ENCODE measurements at places on chromosomes 6 and 20. TPM values are rescaled to one million over a fixed set of nuclear protein-coding genes. Genes with fewer than 3 reads are reported as not detected.

The RIPPLY2 gene
- not detected for total RNA-seq

The TCP11 gene
- not detected for total RNA-seq

The VWA7 gene
- total RNA-seq, result 0.25 TPM

The EYS gene
- total RNA-seq, result 0.27 TPM

The EDEM2 gene
- total RNA-seq, result 37.5 TPM

The APCDD1L gene
- 0.88 TPM for total RNA-seq

The HTR1B gene
- total RNA-seq, result 57.5 TPM

The SLC22A16 gene
- not detected for total RNA-seq

The NRSN1 gene
- not detected for total RNA-seq

The GGTLC1 gene
- not detected for total RNA-seq

The LAMA2 gene
- total RNA-seq, result 0.99 TPM

The LTB gene
- 1.2 TPM for total RNA-seq

The SPINT3 gene
- total RNA-seq, result not detected

The LY6G5C gene
- 5.2 TPM for total RNA-seq

- DNase-seq, result no peak
- no peak overlapping the region for H3K27ac ChIP-seq
- no peak overlapping the region for H3K4me3 ChIP-seq
- no peaks in the 10 kb centered on the region for H3K4me1 ChIP-seq
- no peaks in the 10 kb centered on the region for H3K36me3 ChIP-seq
Observed at GRCh38 chr20:40966516-40967185, 62.0 kb upstream of the TOP1 start.

DNA sequence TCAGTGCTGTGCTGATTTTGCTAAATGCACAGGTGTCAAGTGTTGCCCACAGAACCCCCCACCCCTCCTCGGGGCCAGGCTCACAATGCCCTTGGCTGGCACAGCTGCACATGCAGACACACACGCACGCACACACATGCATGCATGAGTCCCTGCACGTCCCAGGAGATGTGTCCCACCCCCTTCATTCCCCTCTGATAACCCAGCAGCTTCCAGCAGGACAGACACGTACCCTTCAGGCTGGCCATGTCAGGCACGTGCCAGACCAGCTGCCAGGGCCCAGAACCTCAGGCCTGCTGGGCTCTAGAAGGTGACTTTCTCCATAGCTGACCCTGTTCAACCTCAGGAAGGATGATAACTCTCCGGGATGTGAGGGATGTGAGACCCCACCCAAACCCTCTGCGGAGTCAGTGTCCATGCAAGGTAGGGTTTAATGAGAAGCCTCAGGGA lies 44.4 kb downstream of the MRPL14 start:
- no peak for DNase-seq
- no peaks in the 10 kb centered on the region for H3K36me3 ChIP-seq
- no peaks in the 10 kb centered on the region for H3K4me1 ChIP-seq
- H3K27me3 ChIP-seq, result no peaks in the 10 kb centered on the region
- H3K27ac ChIP-seq, result no peak overlapping the region

DNA sequence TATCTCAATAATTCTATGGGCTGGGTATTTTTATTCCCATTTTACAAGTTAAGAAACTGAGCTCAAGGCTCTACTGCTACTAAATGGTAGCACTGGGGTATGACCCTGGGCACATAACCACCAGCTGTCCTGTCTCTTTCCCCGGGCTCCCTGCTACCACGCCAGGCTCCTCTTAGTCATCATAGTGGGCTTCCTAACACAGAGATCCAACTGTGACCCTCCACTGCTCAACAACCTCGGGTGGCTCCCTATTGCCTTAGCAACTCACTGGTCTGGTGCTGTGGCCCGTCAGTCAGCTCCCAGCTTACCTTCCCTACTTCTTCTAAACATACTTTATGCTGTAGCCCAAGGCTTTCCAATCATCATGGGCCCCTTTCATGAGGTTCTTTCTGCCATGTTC lies 4.5 kb downstream of the KIAA1755 start:
- H3K27ac ChIP-seq, result no peak overlapping the region
- H3K36me3 ChIP-seq, result no peaks in the 10 kb centered on the region
- H3K4me1 ChIP-seq, result no peaks in the 10 kb centered on the region
- DNase-seq, result no peak

DNA sequence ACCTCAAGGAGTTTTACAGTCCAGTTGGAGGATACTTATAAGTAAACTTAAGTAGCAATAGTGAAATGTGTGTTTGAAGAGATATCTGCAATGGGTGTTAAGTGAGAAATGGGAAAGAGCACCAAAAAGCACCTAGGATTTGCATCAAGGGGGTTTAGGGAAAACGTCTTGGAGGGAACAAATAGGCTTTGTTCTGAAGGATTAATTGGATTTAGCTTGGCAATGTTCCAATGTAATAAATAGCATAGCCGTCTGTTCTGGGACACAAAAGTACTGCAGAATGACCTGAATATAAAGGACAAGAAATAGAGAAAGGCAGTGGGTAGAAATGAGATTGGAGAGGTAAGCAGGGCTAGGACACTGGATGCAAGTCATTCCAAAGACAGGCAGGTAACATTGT lies 2.8 kb upstream of the MYO6 start:
- no peaks in the 10 kb centered on the region for H3K36me3 ChIP-seq
- no peak overlapping the region for H3K27ac ChIP-seq
- H3K4me1 ChIP-seq, result peaks cover 18% of the 10 kb centered on the region
- H3K4me3 ChIP-seq, result no peak overlapping the region
- no peaks in the 10 kb centered on the region for H3K27me3 ChIP-seq

GRCh38 chr20:59994697-59995122 lies 36.5 kb downstream of the CDH26 start:
- H3K4me1 ChIP-seq, result no peaks in the 10 kb centered on the region
- no peak overlapping the region for H3K4me3 ChIP-seq
- H3K27ac ChIP-seq, result no peak overlapping the region
- H3K36me3 ChIP-seq, result no peaks in the 10 kb centered on the region
- H3K27me3 ChIP-seq, result no peaks in the 10 kb centered on the region

DNA sequence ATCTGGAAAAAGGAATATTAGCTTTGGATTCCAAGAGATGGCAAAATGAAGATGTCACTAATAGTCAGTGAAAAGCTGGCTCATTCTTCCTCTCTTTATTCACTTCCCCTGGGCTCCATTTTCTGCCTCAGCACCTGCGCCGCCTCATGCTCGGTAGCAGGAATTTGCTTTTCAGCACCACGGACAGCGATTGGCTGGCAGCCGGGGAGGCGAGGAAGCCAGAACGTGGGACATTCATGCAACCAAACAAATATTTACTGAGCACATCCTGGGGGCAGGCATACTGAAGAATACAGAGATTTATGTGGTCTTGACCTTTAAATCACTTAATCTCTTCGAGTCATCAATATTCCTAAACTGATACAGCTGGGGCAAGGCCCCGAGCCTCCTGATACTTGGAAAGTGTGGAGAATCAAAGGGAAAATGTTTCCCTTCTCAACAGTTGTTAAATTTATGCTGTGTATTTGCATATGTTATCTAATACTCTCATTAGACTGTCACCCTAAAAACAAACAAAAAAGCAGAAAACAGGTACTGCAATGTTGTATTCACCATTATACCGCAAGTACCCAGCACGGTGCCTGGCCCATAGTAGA lies 12.1 kb upstream of the PDYN start:
- H3K4me1 ChIP-seq, result no peaks in the 10 kb centered on the region
- no peak overlapping the region for H3K4me3 ChIP-seq
- no peak overlapping the region for H3K27ac ChIP-seq
- DNase-seq, result peak; percentile 46
- peaks cover 4% of the 10 kb centered on the region for H3K27me3 ChIP-seq

DNA sequence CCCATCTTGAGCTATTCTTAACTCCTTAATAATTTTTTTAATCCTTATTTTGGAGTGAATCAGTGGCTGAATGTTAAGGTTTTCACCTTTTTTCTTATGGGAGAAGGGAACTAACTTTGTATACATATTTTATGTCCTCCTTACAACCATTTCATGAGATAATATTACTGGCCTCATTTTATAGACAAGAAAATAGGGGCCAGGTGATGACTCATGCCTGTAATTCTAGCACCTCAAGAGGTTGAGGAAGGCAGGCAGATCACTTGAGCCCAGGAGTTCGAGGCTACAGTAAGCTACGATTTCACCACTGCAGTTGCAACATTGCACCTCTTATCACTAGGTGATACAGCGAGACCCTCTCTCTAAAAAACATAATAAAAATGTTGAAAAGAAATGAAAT lies 128.7 kb downstream of the TMEM242 start:
- no peaks in the 10 kb centered on the region for H3K4me1 ChIP-seq
- no peaks in the 10 kb centered on the region for H3K27me3 ChIP-seq
- DNase-seq, result no peak
- no peak overlapping the region for H3K27ac ChIP-seq
- H3K4me3 ChIP-seq, result no peak overlapping the region

- peaks cover 34% of the 10 kb centered on the region for H3K4me1 ChIP-seq
- peak overlapping the region; percentile 39 for H3K4me3 ChIP-seq
- no peaks in the 10 kb centered on the region for H3K36me3 ChIP-seq
- no peaks in the 10 kb centered on the region for H3K27me3 ChIP-seq
- peak; percentile 80 for DNase-seq
Observed at GRCh38 chr6:130129762-130130246, 92.9 kb downstream of the SAMD3 start.

DNA sequence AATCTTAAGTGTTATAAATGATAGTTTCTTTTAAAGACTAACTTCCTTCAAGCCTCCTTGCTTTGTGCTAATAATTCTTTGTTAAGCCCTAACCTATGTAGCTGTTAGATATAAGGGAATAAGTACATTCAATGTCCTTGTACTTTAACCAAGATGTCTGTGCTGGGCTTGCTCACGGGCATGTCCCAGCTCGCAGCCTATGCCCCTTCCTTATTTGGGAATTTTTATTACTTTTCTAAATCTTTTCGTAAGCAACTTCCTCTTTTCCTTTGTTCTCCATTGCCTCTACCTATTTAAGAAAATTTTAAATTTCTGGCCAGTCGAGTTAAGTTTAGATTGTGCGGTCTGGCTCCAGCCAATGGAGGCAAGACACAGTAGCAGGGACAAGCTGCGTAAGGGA lies 26.0 kb upstream of the CDK19 start:
- no peak overlapping the region for H3K27ac ChIP-seq
- no peaks in the 10 kb centered on the region for H3K36me3 ChIP-seq
- H3K4me1 ChIP-seq, result no peaks in the 10 kb centered on the region
- no peak for DNase-seq
- no peaks in the 10 kb centered on the region for H3K27me3 ChIP-seq
- H3K4me3 ChIP-seq, result no peak overlapping the region

GRCh38 chr6:32436995-32437836 lies 2.5 kb upstream of the HLA-DRA start:
- no peaks in the 10 kb centered on the region for H3K36me3 ChIP-seq
- H3K4me3 ChIP-seq, result no peak overlapping the region

DNA sequence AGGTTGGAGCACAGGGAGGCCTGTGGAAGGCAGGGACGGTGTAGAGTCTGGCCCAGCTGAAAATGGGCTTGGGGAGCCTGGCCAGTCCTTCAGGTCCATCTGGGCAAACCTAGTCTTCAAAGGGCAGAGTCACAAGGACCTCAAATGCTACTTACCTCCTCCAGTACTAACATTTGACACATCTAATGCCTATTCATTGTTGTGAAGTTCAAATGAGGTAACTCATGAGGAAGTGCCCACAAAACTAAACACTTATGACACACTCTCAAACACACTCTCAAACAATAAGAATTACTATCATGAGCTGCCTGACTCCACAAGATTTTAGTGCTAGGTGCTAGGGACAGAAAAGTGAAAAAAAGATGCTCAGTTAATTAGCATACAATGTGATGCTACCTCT lies 27.1 kb downstream of the DAAM2 start:
- no peak overlapping the region for H3K4me3 ChIP-seq
- DNase-seq, result no peak
- no peaks in the 10 kb centered on the region for H3K4me1 ChIP-seq
- H3K36me3 ChIP-seq, result no peaks in the 10 kb centered on the region
- no peaks in the 10 kb centered on the region for H3K27me3 ChIP-seq

GRCh38 chr6:161694995-161695394 lies 421.1 kb upstream of the AGPAT4 start:
- no peaks in the 10 kb centered on the region for H3K36me3 ChIP-seq
- H3K27me3 ChIP-seq, result no peaks in the 10 kb centered on the region

DNA sequence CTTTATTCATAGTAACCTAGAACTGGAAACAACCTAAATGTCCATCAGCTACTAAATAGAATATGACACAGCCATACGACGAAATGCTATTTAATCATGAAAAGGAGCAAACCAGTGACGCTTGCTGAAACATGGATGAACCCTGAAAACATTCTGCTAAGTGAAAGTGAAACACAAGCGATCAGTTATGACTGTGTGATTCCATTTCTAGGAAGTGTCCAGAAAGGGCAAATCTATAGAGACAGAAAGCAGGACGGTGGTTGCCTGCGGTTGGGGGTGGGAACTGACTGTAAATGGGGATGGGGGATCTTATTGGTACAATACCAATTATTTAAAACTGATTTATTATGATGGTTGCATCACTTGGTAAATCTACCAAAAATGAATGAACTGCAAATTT lies 126.8 kb downstream of the IPCEF1 start:
- H3K4me3 ChIP-seq, result no peak overlapping the region
- no peaks in the 10 kb centered on the region for H3K27me3 ChIP-seq
- H3K4me1 ChIP-seq, result no peaks in the 10 kb centered on the region
- H3K36me3 ChIP-seq, result no peaks in the 10 kb centered on the region
- H3K27ac ChIP-seq, result no peak overlapping the region

DNA sequence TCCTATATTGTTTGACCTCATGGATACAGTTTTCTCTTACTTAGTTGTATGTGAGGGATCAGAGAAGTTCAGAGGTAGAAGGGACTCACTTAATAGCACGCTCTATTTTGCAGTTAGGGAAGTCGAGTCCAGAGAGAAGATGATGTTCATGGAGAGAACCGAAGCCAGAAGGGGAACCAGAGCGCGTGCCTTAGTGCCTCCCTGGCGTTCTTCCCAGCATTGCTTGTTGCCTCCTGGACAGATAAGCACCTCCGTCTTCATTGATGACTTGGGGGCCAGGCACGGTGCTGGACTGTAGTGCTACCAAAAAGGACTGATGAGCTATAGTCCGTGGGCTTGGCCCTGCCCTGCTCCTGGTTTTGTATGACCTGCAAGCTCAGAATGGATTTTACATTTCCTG lies 109.8 kb downstream of the RPP40 start:
- H3K4me1 ChIP-seq, result no peaks in the 10 kb centered on the region
- H3K27me3 ChIP-seq, result no peaks in the 10 kb centered on the region
- no peak overlapping the region for H3K4me3 ChIP-seq
- H3K36me3 ChIP-seq, result peaks cover 2% of the 10 kb centered on the region
- no peak overlapping the region for H3K27ac ChIP-seq

GRCh38 chr20:62052336-62052841 lies 13.3 kb downstream of the TAF4 start:
- H3K27ac ChIP-seq, result no peak overlapping the region
- no peaks in the 10 kb centered on the region for H3K4me1 ChIP-seq
- no peak for DNase-seq
- H3K36me3 ChIP-seq, result no peaks in the 10 kb centered on the region
- no peaks in the 10 kb centered on the region for H3K27me3 ChIP-seq

- H3K27ac ChIP-seq, result peak overlapping the region; percentile 48
Observed at GRCh38 chr20:53941680-53942471, 128.5 kb downstream of the BCAS1 start.

- no peak for DNase-seq
- H3K27ac ChIP-seq, result no peak overlapping the region
- no peaks in the 10 kb centered on the region for H3K27me3 ChIP-seq
- H3K36me3 ChIP-seq, result no peaks in the 10 kb centered on the region
- H3K4me3 ChIP-seq, result no peak overlapping the region
Observed at GRCh38 chr6:87105823-87106222, 10.9 kb upstream of the CGA start.

GRCh38 chr6:163291622-163292021 lies 122.9 kb upstream of the QKI start:
- no peaks in the 10 kb centered on the region for H3K36me3 ChIP-seq
- DNase-seq, result peak; percentile 67
- peaks cover 10% of the 10 kb centered on the region for H3K4me1 ChIP-seq
- no peaks in the 10 kb centered on the region for H3K27me3 ChIP-seq
- H3K4me3 ChIP-seq, result no peak overlapping the region

Data from endothelial cell of umbilical vein (primary cell).